Amniotic stem cell (primary cell): ENCODE measurements at places on chromosomes 6 and 20.

GRCh38 chr20:8518878-8519277, 386.8 kb downstream of the PLCB1 start:
- no peak for DNase-seq

- no peak for DNase-seq
These were observed 76.4 kb downstream of the SSR1 start for GRCh38 chr6:7236306-7237209.

GRCh38 chr6:105522626-105523322, 119.9 kb upstream of the PREP start:
- DNase-seq: no peak

GRCh38 chr6:70166088-70166958, 136.6 kb downstream of the COL9A1 start:
- DNase-seq: peak; percentile 42

DNA sequence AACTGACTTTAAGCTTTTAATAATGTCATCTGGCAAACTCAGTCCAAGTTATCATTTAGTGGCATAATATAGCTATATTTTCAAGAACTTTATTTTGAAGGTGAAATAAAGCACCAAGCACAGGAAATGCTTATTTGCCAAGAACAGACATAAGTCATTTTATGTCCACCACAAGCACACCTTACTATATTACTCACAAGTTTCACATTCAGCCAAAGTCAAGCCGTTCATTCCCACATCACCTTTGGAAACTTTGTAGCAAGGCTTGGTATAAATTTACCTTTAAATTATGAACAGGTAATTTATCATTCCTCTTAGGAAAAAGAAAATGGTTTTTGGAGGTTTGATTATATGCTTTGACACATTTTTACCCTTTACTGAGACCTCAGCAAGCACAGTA, 236.8 kb upstream of the FKBP1C start:
- no peak for DNase-seq

DNA sequence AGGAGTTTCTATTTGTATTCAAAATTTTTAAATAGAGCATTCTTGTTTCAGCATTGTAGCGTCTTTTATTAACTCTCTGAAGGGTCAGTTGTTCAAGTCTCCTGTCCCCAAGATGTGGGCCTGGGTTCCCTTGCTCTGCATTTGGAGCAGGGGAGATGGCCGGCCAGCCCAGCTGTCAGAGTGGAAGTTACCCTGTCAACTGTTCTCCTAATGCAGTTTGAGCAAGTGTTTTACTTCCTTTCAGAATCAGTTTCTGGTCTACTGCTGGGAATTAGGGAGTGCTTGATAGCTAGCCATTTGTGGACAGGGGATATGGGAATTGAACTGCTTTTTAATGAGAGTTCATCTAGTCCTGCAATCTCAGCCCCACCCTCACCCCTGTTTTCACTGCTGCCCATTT, 116.6 kb downstream of the QKI start:
- no peak for DNase-seq

- DNase-seq: no peak
These were observed 12.9 kb downstream of the FARS2 start for GRCh38 chr6:5274231-5274630.

DNA sequence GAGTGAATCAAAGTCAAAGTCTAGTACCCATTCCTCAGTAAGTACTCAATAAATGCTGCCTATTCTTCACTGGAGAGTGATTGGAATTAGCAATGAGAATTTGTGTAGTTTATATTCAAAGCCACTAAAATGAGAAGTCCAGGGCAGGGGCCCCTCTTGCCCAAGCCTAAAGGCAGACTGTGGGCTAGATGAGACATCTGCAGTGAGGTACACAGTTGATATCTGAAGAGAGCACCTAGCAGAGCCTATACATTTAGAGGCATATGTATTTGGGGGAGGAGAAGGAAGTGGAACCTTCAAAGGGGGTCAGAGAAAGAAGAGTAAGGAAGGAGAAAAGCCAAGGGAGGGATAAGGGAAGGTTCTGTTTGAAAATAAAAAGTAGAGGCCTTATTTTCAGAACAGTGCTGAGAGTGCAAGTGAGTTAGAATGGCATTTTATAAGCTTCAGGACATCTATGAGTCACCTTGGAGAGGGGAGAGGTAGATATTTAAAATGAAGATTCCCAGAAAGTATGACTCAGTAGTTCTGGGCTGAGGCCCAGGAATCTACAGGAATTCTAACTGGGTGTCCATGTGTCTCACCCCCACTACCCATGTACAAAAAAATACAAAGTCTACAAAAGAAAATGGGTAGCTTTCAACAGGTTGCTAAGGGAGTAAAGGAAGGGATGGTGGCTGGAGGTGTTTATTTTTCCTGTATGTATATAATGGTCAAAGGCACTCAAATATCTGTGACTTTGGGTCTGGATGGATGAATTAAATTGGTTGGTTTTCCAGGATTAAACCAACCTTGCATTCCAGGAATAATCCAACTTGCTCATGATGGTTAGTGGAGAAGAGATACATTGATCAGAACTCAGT, 135.1 kb downstream of the ZFP64 start:
- DNase-seq: peak; percentile 34

- DNase-seq: no peak
These were observed 47.4 kb downstream of the SLC23A2 start for GRCh38 chr20:4953881-4954280.

DNA sequence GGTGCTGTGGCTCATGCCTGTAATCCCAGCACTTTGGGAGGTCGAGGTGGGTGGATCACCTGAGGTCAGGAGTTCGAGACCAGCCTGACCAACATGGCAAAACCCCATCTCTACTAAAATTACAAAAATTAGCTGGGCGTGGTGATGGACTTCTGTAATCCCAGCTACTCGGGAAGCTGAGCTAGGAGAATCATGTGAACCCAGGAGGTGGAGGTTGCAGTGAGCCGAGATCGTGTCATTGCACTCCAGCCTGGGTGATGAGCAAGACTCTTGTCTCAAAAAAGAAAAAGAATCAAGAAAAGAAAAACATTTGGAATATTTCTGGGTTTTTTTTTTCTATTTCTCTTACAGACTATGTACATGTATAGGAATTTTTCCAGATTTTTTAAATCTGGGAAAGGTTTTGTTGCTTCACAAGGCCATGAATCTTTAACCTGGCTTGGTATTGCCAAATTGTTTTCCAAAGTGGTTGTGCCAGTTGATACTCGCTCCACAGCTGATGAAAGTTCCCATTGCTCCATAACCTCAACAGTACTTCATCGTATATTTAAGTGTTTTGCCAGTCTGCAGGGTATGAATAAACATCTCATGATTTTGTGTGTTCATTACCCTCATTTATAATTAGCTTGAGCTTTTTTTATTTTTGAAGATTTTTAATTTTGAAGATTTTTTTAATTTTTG, 33.5 kb downstream of the RNF217 start:
- DNase-seq: no peak

DNA sequence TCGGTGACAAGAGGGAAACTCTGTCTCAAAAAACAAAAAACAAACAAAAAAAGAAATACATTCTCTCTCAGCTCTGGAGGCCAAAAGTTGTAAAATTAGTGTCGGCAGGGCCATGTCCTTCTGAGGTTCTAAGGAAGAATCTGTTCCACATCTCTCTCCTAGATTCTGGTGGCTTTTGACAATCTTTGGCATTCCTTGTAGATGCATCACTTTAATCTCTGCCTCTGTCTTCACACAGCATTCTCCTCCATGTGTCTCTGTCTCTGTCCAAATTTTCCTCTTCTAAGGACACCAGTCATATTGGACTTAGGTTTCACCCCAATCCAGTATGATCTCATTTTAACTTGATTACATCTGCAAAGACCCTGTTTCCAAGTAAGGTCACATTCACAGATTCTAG, 9.1 kb downstream of the PPP2R5D start:
- no peak for DNase-seq

- DNase-seq: no peak
These were observed 26.2 kb upstream of the RHAG start for GRCh38 chr6:49662892-49663261.

- no peak for DNase-seq
These were observed 686 bp downstream of the TMEM170B start for GRCh38 chr6:11538052-11538818.

GRCh38 chr6:73079978-73080377, 145.3 kb downstream of the KHDC1L start:
- DNase-seq: no peak

DNA sequence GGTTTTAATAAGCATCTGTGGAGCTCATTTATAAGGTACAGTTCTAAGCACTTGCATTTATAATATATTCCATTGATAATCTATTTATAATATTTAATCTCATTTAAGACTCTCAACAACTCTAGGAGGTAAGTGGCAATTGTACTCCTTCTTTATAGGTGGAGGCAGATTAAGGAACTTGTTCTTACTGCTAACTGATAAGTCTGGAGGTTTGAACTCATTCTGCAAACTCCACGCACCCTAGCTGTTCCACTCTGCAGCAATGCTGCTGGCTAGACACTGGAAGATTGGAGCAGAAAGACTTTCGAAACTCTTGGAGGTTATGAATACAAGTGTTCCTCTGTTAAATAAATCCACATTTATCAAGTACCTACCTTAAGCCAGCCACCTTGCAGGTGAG, 793 bp upstream of the HDAC2 start:
- DNase-seq: no peak

GRCh38 chr6:157602521-157603295, 220.3 kb upstream of the SNX9 start:
- DNase-seq: no peak

GRCh38 chr6:110485491-110485890, 9.1 kb upstream of the SLC22A16 start:
- DNase-seq: no peak

DNA sequence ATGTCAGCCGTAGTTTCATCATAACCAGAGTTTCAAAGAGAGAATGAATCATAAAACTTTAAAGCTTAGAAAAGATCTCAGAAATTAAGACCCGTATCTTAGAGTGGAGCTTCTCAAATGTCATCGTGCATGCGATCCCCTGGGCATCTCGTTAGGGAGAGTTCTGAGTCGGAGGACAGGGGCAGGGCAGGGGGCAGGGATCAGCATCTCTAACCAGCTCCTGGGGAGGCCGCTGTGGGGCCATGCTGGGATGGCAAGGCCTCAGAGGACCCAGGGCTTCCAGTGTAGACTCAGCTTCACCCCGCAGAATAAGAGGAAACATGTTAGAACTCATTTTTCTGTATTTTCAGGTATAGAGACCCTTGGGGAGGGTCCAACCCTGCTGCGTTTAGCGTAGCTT, 72.0 kb upstream of the AFDN start:
- no peak for DNase-seq

- DNase-seq: no peak
These were observed 16.8 kb downstream of the FGD2 start for GRCh38 chr6:37022135-37022863.

DNA sequence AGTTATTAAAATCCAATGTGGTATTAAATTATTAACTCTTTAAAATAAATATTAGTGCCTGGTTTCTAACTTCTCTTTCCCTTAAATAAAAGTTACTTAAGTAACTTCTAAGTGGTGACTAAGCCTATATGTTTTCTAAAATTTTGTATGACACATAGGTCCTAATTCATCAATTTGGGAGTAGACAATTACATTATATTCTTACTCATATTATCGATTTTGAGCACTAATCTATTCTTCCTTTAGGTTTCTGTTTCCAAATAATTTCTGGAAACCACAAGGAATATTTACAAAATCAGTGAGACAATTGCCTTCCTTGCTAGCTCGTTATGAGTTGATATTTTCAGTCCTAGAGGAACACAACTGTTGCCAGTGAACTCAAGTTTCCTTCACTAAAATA, 28.3 kb upstream of the TXLNB start:
- DNase-seq: no peak

DNA sequence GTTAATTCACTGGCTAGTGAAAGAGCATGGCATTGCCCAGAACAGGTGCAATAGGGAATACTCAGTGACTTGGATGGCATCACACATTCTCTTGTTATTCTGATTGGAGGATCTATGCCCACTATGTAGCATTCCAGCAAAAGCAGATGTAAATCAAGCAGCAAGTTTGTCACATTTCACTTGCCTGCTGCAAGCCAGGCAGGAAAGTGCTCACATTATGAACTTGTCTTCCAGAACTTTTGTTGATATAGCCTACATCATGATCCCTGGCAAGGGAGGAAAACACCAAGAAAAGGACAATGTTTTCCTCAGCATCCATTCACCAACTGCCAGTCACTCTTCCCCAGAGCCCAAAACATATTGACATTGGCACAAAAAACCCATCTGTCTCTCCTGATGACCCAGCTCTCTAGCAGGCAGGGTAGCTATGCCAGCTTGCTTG, 77.8 kb downstream of the ARHGAP18 start:
- DNase-seq: no peak

DNA sequence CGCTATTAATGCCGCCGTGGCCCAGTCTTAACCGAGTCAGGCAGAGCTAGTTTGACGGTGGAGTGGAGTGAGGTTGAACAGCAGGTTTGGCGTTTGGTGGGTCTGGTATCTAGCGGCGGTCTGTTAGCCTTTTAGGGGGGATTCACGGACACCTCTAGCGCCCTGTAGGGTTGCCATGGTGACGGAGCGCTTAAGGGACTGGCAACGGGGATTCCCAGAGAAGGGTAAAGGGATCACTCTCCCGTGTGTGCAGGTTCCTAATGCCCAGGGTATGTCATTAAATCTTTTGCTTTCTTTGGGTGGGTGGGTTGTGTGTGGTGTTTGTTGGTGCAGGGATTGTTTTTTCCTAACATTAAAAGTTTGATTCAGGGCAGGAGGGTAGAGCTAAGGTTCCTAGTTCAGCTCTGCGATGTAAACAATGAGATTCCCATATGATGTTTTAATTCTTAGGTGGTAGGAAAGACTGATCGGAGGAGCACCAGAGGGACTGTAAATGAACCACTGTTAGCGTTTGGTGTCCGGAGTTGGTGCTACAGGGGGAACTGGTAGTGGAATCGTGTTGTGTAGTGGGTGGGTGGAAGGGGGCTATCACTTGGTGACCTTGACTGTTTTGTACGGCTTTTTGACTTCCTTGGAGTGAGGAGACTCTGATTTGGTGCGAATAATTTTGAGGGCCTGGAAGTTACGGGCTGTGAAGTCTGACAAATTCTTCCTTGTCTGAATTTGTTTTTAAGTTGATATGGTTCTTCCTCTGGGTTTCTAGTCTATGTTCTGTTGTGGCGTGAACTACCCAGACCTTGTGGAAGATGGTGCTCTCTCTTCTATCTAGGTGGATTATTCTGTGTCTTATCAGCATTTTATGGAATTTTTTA, 5.0 kb downstream of the BRD2 start:
- peak; percentile 13 for DNase-seq

- DNase-seq: no peak
These were observed 78.5 kb upstream of the SIRPA start for GRCh38 chr20:1816384-1817381.

GRCh38 chr6:43869079-43869710, 99.2 kb downstream of the VEGFA start:
- no peak for DNase-seq

GRCh38 chr20:54221353-54221752, 13.5 kb downstream of the PFDN4 start:
- no peak for DNase-seq

DNA sequence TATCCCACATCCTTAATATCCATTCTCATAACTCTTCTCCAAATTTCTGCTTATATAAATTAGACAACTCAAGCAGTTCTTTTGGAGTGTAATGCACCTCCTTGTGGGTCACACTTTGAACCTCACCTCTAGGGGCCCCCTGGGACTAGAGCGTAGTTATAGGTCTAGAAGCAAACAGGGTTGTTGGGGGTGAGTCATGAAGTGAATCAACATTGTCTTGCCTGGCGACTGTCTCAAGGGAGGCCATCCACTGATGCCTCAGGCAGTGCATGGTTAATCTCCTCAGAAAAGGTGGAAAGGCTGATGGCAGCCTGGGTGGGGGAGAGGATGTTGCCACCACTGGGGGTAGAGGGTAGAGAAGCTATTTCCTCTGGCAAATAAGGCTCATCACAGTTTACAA, 129.1 kb downstream of the TNFRSF21 start:
- no peak for DNase-seq

- DNase-seq: no peak
These were observed 101.7 kb downstream of the F13A1 start for GRCh38 chr6:6218759-6219085.
